HT1080 (cell line): ENCODE measurements at places on chromosomes 5 and 9. TPM values are rescaled to one million over a fixed set of nuclear protein-coding genes. Genes with fewer than 3 reads are reported as not detected.

- DNase-seq = peak; percentile 26
These were observed 290.2 kb upstream of the MAP3K1 start for GRCh38 chr5:56525113-56525512.

GRCh38 chr5:178839319-178839704 lies 20.4 kb upstream of the ZNF354B start:
- DNase-seq = no peak

- no peak for DNase-seq
These were observed 28.2 kb downstream of the MTAP start for GRCh38 chr9:21830589-21830988.

GRCh38 chr9:114231273-114231672 lies 75.9 kb downstream of the COL27A1 start:
- no peak for DNase-seq

- peak; percentile 24 for DNase-seq
These were observed 245.0 kb downstream of the FAM114A2 start for GRCh38 chr5:153793699-153794098.

- peak; percentile 8 for DNase-seq
These were observed 101.2 kb downstream of the TTC39B start for GRCh38 chr9:15205632-15206420.

GRCh38 chr9:130199605-130200004 lies 27.4 kb downstream of the NCS1 start:
- DNase-seq = peak; percentile 34

- no peak for DNase-seq
These were observed 250.3 kb downstream of the TUSC1 start for GRCh38 chr9:25427898-25428297.

DNA sequence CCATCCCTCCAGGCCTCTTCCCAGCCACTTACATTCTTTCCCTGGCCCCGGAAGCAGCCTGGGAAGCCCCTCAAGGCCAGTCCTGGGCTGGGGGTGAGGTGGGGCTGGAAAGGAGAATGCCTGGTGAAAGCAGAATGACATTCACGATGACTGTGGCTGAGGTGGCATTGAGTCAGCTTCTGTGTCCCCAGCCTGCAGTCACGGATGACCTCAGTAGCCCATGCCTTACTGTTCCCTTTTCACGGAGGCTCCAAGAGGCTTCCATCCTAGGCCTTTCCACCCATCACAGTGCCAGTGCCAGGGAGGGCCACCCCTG lies 2.7 kb downstream of the PRDM12 start:
- DNase-seq = no peak

GRCh38 chr9:127178686-127179632 lies 56.5 kb upstream of the ANGPTL2 start:
- no peak for DNase-seq

GRCh38 chr5:1641560-1642166 lies 117.9 kb upstream of the LPCAT1 start:
- DNase-seq = peak; percentile 74

DNA sequence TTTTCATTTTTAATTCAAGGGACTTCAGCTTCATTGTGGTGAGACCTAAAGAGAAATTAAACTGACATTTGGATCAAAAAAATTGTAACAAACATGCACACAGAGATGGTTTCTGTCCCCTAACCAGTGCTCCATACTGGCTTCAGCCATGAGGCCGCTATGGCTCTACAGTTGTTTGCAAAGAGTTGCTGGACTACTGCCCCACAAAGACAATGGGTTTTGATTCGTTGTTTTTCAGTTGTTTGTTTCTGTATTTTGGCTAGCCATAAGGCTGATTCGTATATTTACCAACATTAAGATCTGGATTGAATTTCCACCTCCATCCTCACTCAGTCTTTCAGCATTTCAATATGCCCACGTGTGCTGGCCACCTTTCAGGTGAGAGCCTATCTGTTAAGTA lies 163.7 kb upstream of the KIF2A start:
- DNase-seq = no peak

DNA sequence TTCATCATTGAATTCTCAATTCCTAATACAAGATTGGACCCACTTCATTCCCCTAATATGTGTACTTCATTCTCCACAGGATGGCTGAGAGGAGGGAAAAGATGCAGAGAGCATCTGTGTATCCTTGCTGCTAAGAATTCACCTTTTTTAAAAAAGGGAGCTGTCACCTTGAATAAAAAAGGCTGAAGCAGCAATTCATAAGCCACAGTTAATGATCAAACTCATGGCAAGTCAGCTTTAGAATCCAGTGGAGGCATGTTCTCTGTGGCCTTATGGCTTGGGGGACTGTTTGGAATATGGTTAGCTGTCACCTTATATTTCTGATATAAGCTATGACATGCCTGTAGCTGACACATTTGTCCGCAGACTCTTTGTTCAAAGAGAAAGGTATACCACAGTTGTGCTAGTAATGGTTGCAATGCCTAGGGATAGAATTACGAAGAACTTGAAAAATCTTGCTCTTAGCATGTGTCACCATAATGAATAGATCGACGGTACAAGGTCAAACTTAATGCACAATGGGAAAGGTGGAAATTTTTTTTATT lies 256.8 kb upstream of the TNC start:
- DNase-seq = no peak

- peak; percentile 66 for DNase-seq
These were observed 36.1 kb downstream of the CAAP1 start for GRCh38 chr9:26856413-26857032.

DNA sequence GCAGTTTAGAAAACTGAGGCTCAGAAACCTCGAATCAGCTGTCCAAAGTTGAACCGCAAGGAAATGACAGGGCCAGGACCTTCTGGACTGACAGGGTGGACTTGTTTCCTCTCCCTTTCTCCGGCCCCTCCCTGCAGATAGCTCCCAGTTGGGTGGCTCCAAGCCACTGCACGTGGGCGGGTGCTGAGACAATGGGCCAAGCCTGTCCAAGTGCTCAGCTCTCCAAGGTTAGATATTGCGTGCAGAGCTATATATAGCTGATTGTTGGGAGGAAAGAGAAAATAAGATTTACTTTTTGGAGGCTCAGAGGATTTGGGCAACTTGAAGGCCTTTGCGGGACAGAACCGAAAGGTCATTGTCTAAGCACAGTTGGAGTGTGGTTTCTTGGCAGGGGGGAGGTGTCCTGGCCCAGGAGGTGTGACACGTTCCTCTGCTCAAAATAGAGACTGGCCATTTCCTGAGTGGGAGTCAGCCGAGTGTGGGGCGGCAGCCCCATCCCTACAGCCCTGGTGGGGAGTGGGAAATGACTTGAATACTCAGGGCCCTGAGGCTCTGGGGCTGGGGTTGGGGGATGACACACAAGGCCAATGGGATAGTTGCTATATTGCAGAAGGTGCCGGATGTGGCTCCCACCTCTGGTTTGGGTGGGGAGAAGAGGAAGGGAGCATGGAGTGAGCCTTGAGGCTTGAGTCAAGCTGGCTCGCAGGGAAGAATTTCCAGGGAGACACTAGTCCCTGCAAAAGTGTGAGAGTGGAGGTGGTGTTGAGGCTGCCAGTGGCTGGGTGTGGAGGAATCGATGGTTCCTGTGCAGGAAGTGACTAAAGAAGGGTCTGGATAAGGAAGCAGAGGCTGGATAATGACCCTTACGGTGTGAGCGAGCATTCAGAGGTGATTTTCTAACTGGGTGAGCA lies 44.4 kb upstream of the SMAD5 start:
- DNase-seq = no peak

GRCh38 chr5:177332896-177333260 lies 18.6 kb downstream of the LMAN2 start:
- DNase-seq = no peak

GRCh38 chr5:177124486-177124991 lies 9.0 kb upstream of the NSD1 start:
- no peak for DNase-seq

GRCh38 chr5:72171667-72172066 lies 64.4 kb downstream of the MAP1B start:
- no peak for DNase-seq

DNA sequence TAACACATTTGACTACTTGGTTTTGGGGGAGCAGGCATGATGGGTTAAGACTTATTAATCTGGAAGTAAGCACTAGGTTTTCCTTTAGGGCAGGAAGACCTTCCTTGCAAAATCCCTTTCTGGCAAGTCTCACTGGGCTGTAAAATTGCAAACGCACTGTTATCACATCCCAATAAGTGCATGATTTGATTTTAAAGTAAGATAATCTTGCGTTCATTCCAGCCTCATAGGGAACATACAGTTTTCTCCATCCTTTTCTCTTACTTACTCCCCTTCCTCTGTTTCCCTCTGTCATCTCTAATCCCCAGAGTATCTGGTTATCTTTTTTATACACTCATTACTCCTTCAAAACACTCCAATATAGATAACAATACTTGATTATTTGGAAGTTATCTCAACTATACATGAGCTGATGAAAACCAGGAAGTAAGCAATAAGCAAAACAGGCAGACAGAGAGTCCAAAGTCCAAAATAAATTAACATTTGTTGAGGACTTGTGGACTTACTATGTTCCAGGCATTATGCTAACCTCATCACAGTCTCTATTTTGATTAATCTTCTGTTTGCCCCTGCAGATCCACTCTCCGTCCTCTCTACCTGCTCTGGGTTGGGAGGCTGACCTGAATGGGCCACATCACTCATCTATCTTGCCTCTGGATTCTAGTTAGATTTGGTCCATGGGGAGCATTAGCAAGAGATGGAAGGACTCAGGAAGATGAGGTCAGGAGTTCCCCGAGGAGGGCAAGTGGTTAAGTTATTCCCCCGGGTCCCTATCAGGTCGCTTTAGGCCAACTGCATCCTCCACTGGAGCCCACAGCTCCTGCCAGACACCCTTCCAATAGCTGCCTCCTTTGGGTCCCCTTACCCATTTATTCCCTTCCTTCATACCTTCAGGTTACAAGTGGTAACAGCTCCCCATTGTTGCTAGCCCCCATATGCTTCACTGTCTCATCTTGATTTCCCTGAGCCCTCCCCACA lies 60.2 kb downstream of the SLC22A5 start:
- no peak for DNase-seq

- no peak for DNase-seq
These were observed 2.1 kb upstream of the GABRB2 start for GRCh38 chr5:161548487-161549094.

DNA sequence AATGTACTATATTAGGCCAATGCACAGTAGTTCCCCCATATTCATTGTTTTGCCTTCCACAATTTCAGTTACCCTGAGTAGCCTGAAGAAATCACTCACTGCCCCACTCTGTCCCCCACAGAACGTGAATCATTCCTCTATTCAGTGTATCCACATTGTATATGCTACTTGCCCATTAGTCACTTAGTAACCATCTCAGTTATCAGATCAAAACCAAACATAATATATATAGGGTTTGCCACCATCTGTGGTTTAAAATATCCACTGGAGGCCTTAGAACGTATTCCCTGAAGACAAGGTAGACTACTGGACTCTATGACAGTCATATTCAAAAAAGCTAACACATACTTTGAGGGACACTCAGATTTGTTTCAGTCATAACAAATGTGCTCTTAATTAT lies 465.7 kb upstream of the RGMB start:
- peak; percentile 88 for DNase-seq

DNA sequence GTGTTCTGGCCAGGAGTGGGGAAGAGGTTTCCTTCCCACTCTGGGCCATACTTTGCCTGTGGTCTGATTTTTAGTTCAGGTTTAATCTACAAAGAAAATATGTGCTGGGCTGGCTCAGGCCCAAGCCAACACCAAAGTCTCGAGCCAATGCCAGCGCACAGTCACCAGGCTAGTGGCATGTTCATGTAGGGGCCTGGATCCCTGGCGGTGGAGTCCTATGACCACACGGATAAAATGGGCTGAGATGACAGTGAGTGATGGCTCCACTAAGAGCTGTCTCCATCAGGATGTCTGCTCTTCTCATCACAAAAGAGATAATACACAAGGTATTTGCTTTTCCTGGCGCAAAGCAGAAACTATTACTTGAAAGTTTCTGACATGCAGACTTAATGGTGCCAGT lies 92.9 kb upstream of the PTPN3 start:
- DNase-seq = no peak

DNA sequence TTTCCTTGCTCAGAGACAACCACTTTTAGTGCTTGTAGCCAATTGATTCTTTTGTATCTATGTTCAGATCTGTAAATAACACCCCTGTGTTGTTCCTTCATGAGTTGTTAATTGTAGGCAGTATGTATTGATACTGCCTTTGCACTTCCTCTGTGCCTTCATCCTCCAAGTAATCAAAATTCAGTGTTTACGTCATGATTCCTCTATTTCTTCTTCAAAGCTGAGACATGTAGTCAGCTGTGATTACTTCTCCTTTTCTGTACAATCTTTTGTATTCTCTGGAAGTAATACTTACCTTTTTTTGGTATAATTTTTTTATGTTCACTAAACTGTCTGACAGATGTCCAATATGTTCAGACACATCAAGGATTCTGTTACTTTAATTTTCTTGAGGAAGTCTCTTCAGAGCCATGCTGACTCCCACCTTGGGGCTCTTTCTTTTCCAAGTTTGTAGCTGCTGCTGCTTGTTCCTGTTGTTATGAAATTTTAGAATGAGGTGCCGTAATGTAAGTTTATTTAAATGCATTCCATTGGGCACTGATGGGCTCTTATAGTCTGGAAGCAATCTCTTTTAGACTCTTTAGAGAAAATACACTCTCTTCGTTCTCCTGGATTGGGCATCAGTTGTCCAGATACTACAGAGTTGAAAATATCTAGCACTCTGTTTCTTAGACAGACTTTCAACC lies 30.5 kb upstream of the LRRC70 start:
- DNase-seq = no peak

GRCh38 chr9:111068771-111069170 lies 30.5 kb upstream of the LPAR1 start:
- DNase-seq = no peak

DNA sequence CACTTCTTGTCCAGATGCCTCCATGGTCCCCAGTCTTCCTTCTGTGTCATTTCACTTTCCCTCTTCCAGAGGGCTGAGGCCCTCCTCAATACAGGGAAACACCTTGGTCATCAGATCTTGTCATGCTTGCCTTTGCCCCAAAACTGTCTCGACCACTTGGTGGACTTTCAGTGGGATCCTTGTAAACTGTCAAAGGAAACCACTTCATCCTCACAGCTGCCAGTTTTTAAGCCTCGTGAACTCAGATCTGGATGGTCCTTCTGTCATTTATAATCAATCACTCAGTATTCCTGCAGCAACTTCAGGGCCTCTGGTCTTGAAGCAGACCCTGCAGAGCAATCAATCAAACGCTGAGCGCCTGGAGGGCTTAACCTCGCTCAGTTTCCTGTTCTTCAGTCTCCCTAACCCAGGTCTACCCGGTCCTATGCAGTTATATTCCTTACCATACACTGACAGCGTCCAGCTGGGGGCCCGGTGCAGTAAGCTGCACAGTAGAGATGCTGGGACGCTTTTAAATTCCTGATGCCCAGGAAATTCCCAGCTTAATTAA lies 74.6 kb downstream of the GOLPH3 start:
- no peak for DNase-seq

- DNase-seq = no peak
These were observed 75.3 kb upstream of the BARHL1 start for GRCh38 chr9:132506977-132507669.

- no peak for DNase-seq
These were observed 54.8 kb downstream of the SLC22A5 start for GRCh38 chr5:132424167-132424880.

Gene KLF9
- total RNA-seq = 6.0 and 7.3 TPM in 2 replicates

Gene HRH2
- 2.8 and 4.1 TPM in 2 replicates for total RNA-seq

Gene FBXW11
- 57.9 and 77.2 TPM in 2 replicates for total RNA-seq

Gene BTNL3
- total RNA-seq = not detected in 2 replicates

Gene NUTM2G
- not detected in 2 replicates for total RNA-seq

Gene BARHL1
- total RNA-seq = not detected in 2 replicates

Gene LCP2
- 0.50 TPM in 1 of 2 replicates, not detected in the other for total RNA-seq

Gene KIF27
- 0.87 and 1.4 TPM in 2 replicates for total RNA-seq

Gene KIF4B
- total RNA-seq = not detected in 2 replicates
